ENCODE measurements at places on chromosomes 7 and 10.

- no peaks in the 10 kb centered on the region for H3K4me1 ChIP-seq
- no peaks in the 10 kb centered on the region for H3K36me3 ChIP-seq
- no peak overlapping the region for H3K27ac ChIP-seq
- H3K4me3 ChIP-seq: no peak overlapping the region
These were observed 182.8 kb upstream of the CDC14C start for GRCh38 chr7:48741545-48741944.

DNA sequence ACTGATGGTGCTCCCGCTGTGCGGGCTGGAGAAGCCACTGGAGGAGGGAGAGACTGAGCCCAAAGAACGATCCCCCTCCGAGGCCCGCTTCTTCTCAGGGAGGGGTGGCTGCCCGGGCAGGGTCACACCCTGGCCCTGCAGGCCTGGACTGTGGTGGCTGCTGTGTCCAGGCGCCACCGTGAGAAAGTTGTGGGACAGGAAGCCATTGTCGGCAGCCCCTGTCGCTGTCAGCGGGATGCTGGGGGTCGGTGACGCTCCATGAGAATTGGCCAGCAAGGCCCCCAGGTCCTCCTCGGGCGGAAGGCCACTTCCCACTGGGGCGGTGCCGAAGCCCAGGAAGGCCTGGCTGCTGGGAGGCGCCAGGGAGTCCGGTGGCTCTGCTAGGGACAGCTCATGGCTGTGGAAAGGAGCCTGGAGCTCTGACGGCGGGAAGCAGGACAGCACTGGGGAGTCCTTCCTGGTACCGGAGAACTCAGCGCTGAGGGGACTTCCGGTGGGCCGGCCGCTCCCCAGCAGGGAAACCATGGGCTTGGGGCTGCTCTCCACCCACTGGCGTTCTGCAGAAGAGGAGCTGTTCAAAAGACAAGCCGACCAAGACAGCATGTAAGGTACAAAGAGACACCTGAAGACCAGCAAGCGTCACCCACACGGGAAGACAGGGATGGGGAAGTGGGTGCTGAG is 278.8 kb downstream of the TNS3 start:
- H3K36me3 ChIP-seq: no peaks in the 10 kb centered on the region
- H3K27me3 ChIP-seq: no peaks in the 10 kb centered on the region
- H3K27ac ChIP-seq: no peak overlapping the region
- H3K4me3 ChIP-seq: no peak overlapping the region

- H3K4me1 ChIP-seq: no peaks in the 10 kb centered on the region
- no peaks in the 10 kb centered on the region for H3K27me3 ChIP-seq
- no peak for DNase-seq
- H3K27ac ChIP-seq: no peak overlapping the region
- no peak overlapping the region for H3K4me3 ChIP-seq
These were observed 147.6 kb upstream of the C7orf33 start for GRCh38 chr7:148442933-148443332.

DNA sequence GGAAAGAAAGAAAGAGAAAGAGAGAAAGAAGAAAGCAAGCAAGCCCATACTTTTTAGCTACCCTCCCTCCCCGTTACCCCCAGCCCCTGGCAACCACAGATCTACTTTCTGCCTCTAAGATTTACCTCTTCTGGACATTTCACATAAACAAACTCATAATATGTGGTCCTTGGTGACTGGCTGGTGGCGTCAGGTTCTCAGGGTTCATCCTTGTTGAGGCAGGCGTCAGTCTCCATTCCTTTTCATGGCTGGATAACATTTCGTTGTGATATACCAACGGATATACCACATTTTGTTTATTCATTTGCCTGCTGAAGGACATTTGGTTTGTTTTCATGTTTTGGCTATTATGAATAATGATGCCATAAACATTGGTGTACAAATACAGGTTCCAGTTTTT is 30.5 kb downstream of the CDH23 start:
- H3K36me3 ChIP-seq: no peaks in the 10 kb centered on the region
- H3K4me1 ChIP-seq: no peaks in the 10 kb centered on the region
- H3K27me3 ChIP-seq: peaks cover 2% of the 10 kb centered on the region
- no peak for DNase-seq
- no peak overlapping the region for H3K4me3 ChIP-seq

DNA sequence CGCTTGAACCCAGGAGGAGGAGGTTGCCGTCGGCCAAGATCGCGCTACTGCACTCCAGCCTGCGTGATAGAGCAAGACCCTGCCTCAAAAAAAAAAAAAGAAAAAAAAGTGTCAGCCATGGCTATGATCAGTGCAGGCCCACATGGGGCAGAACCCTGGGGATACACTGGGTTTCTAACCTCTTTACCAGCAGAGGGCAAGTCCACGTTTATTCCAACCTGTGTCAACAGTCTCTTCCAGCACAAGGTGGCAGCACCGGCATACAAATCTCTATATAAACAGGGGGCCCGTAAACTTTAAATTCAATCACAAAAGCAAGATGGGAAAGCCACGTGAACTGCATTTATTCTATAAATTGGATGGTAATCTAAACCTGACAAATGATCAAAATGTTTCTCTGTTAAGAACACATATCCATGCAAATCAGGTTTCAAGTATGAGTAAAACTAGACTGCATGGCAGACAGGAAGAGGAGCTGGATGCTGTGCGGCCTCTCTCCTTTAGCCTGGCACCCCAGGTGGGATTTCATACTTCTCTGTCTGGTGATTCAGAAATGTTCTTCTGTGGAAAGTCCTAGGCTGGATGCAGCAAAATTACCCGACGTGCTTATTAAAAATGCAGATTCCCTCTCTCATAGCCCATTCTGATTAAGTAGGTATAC is 60.0 kb upstream of the STEAP1B start:
- H3K4me1 ChIP-seq: peaks cover 21% of the 10 kb centered on the region
- H3K27ac ChIP-seq: no peak overlapping the region
- no peak overlapping the region for H3K4me3 ChIP-seq
- no peaks in the 10 kb centered on the region for H3K36me3 ChIP-seq
- DNase-seq: peak; percentile 83

DNA sequence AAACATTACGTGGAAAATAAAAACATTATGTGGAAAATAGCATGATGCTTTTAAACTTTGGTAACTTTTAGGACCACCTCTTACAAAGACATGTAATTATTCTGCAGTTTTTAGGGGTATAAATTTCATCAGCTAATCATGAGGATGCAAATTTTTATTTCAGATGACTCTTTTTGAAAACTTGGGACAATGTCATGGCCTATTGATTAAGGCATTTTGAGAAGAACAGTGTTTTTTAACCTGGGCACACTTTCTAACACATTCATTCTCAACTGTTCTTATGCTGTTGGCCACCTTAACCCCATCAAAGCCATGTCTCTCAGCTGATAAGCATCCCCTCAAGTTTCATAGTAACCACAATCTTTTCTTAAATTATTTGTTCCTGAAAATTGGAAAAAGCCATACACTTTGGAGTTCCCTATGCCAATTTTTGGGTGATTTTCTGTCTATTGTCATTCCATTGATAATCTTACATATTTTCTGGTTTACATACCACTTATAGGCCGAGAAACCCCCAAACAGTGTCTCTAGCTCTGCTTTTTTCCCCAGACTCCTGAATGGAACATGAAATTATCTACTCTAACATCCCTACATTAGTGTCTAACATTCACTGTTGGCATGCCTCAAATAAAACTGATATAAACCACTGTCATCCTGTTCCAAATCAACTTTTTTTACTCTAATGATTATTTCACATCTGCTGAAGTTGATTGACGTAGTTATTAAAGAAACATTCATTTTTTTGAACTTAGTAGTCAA is 14.6 kb downstream of the AKR1C3 start:
- no peak overlapping the region for H3K27ac ChIP-seq
- peaks cover 4% of the 10 kb centered on the region for H3K36me3 ChIP-seq
- no peaks in the 10 kb centered on the region for H3K4me1 ChIP-seq
- DNase-seq: no peak
- H3K27me3 ChIP-seq: no peaks in the 10 kb centered on the region

DNA sequence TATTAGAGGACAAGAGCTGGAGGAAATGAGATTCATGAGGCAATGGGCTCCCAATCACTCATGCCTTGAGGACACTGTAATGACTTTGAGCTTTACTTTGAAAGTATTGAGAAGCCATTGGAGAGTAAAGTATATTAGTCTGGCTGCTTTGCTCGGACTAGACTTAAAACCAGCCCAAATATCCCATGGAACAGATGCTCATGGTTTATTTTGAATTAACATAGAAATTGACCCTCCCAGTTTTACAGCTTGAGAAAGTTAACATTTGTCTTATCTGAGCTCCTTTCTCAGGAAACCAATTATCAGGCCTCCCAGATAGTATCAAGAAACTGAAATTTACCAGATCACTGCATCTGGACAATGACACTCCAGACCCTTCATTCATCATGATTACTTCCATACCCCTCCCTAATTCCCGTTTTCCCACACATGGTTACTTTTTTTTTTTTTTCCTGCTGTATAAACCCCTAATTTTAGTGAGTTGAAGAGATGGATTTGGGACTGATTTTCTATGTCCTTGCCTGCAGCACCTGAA is 270.8 kb upstream of the SMIM30 start:
- no peak for DNase-seq
- H3K4me1 ChIP-seq: no peaks in the 10 kb centered on the region
- H3K4me3 ChIP-seq: no peak overlapping the region

DNA sequence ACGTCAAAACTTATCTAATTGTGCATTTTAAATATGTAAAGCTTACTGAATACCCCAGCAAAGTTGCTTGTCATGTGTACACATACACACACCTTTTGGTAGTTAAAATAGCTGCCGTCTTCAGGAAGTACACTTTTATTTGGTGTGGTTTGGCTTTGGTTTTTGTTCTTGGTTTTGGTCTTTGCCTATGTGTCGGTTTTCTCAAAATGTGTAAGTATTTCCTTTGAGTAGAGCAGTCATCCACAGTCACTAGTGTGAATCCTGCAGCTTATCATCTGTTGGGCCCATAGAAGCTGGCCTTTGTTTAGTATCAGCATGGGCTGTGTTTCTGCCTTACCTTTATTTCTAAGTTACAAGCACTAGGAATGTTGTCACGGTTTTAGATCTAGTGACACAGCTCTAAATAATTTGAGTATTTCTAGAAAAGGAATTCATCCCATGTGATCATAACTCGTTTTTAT is 35.3 kb downstream of the NET1 start:
- H3K4me1 ChIP-seq: peaks cover 6% of the 10 kb centered on the region
- H3K27me3 ChIP-seq: no peaks in the 10 kb centered on the region
- H3K4me3 ChIP-seq: peak overlapping the region; percentile 56
- no peak for DNase-seq
- H3K36me3 ChIP-seq: peaks cover 2% of the 10 kb centered on the region

- no peaks in the 10 kb centered on the region for H3K36me3 ChIP-seq
- H3K4me1 ChIP-seq: no peaks in the 10 kb centered on the region
- peak; percentile 6 for DNase-seq
- H3K27me3 ChIP-seq: no peaks in the 10 kb centered on the region
These were observed 113.7 kb downstream of the BRAF start for GRCh38 chr7:140810830-140811556.

GRCh38 chr10:68109331-68109730 is at the start of gene MYPN:
MYPN (plus strand) TSS chr10:68109488; CDS start chr10:68121439, 11,951 bp downstream.
- DNase-seq: no peak
- H3K4me3 ChIP-seq: no peak within 1 kb of the TSS
- no peaks in the 10 kb centered on the region for H3K36me3 ChIP-seq
- H3K27ac ChIP-seq: no peak within 1 kb of the TSS

DNA sequence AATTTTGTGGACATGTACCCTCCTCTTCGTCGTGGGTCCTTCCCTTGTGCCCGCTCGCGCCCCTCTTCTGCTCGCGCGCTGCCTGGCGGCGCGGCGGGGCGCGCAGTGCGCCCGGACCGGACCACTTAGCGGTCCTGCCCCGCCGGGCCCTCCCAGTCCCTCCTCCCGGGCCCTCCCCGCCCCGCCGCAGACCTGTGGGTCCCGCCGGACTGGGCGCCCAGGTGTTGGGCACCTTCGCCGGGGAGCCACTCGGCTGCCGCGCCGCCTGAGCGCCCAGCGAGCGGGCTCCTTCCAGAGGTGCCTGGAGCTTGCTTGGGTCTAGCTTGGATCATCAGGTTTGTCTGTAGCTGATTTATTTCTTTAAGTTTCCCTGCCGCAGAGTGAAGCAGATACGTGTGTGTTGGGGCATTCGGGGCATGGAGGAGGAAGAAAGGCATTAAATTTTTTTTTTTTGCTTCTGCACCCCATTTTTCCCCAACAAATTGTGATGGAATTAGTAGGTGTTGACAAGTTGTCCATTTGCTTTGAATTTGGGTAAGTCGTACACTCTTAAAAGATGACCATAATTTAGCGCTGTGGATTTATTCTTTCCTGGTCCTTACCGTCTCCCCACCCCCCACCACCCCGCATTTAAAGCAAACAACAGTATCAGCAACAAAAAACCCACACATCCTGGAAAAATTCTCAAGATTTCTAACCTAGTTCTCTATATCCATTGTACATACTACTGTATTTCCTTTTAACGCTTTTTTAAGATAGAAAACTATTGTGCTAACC is 905 bp downstream of the C1GALT1 start:
- peak overlapping the region; percentile 95 for H3K4me3 ChIP-seq
- H3K36me3 ChIP-seq: no peaks in the 10 kb centered on the region
- H3K4me1 ChIP-seq: peaks cover 30% of the 10 kb centered on the region
- peak overlapping the region; percentile 91 for H3K27ac ChIP-seq

All from CD4-positive, alpha-beta T cell (primary cell).